Sigmoid colon (tissue), 7 donors: ENCODE measurements at places on chromosomes 6 and 20. TPM values are rescaled to one million over a fixed set of nuclear protein-coding genes. Genes with fewer than 3 reads are reported as not detected.

The TRAPPC3L gene
- not detected for total RNA-seq

The UTRN gene
- 143 TPM for total RNA-seq

The PPDPF gene
- 121 TPM for total RNA-seq

The C6orf15 gene
- total RNA-seq, result not detected
